Skeletal muscle cell (primary cell): ENCODE measurements at places on chromosomes 13 and 19.
A peak's percentile ranks its signal among the peaks of the same experiment; 100 is the strongest.

GRCh38 chr13:43567608-43568007 lies 219.2 kb downstream of the ENOX1 start:
- no peak for DNase-seq

DNA sequence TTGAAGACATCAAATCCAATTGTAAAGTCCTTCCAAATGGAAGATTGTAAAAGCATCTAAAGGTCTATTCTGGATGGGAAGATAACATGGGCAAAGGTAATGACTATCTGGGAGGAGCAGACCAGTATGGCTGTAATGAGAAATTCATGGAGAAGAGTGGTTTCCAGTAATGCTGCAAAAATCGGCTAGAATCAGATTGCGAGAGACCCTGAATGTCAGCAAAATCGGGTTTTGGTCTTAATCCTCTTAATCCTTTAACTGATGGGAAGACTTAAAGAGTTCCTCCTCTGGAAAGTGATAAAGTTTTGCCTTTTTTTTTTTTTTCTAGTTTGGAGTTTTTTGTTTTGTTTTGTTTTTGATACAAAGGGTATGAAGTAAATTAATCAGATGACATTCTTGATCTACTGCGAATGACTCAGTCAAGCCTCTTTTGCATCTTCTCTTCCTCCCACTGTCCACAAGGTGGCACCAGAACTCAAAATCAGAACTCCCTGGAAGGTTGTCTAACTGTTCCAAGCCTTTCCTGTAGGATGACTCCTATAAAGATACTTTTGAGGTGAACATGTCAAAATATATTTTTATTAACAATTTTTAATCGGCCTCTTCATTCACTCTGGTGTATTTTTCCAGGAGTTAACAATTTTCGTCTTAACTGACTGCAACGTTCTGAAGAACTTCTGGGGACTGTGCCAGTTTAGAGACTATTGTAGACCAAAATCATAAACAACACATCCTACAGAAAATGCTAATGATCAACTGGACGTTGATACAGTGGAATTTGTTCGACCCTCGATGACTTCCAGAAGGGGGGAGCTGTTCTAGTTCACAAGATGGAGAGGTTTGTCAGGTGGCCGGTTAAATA lies 213.3 kb upstream of the MIR17HG start:
- DNase-seq: no peak

DNA sequence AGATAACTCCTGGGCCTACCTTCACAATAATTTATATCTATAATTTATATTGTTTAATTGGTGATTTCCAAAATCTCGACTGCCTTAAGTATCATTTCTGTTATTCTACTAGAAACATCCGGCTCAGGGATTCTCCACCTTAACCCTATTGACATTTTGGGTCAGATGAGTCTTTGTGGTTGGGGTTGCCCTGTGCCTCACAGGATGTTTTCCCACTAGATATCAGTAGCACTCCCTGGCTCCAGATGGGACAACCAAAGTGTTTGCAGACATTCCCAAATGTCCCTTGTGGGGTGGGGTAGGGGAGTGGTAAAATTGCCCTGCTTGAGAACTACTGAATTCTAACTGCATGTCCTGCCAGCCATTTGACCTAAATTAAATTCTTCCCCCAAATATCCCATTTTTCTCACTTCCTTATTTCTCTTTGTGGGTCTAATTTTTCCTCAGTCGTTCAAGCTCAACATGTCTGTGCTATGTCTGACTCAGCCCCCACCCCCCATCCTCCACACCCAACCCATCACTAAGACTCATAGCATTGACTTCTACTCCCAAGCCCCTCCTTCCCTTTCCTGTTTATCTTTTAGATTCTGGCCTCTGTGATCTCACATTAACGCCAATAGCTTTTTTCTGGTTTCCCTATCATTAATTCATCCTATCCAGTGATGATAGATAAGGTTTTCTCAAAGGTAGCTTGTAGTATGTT lies 545.1 kb downstream of the EFNB2 start:
- DNase-seq: no peak

DNA sequence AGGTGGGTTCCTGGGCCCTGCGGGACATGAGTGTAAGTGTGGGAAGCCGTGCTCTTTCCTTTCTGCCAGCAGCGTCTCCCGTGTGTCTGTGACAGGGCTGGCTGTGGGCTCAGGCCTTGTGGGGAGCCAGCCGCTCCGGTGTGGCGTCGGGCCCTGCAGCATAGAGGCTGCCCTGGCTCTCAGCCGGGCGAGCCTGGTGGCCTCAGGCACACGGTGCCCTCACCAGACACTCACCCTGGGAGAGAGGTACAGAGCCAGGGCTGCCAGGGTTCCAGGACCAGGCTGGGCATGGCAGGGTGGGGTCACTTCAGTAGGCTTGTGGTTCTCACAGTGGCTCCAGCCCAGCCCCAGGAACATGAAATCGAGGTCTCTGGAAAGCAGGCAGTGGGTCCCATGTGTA lies 324.8 kb downstream of the TEX29 start:
- no peak for DNase-seq

- DNase-seq: peak; percentile 63
These were observed 5.2 kb upstream of the ZNF579 start for GRCh38 chr19:55585658-55586339.

DNA sequence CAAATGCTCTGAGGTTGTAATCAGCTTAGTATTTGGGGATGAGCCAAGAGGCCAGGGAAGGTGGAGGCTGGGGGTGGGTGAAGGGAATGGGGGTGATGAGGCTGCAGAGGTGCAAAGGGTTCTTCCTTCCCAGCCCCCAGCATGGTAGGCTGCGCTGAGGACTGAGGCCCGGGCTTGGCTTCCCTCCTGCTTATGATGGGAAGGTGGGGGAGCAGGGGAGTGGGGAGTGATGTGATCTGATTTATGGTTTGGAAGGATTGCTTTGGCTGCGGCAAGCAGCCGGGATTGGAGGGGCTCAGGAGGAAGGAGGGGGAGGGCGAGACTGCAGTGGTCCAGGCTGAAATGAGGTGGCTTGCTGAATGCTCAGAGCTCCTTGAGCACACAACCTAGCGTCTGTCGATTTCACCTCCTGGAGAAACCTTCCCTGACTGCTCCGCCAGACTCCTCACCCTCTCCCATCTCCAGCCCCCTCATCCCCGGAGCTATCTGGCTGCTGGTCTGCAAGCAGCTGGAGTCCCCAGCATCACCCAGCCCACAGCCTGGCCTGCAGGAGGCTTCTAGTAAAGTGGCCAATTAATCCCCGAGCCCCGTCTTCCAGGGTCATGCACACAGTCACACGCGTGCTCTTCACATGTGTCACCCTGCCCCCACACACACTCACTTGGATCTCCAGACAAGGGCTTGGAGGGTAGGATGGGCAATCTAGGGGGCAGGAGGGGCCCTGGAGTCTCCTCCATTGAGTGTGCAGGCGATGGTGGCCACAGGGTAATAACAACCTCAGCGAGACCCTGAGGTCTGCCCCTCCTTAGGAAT lies 757 bp upstream of the CLEC11A start:
- no peak for DNase-seq

DNA sequence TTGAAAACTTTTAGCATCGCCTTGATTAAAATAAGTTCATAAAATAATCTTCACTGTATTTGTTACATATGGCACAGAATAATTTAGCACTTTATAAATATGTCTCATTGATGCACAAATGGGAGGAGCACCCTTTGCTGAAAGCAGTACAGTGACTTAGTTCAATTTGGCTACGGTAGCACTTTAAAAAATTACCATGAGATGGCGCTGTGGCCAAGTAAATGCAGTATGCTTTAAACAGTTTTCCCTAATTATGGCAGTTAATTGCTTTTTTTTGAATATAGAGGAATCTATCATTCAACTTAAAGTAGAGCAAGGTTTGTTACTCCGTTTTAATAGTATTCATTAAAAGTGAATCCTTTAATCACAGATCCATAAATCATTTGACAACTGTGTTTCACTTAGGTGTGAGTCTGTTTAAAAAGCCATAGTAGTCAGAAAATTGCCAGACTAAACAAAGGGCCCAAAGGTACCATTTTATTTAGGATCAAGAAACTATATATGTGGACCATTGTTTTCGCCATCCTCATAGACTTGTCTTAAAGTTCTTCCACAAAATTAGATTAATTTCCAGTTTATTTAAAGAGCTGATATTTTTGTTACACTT lies 34.7 kb upstream of the ESD start:
- peak; percentile 8 for DNase-seq

- DNase-seq: no peak
These were observed 4.7 kb downstream of the SLITRK5 start for GRCh38 chr13:87675851-87676250.

DNA sequence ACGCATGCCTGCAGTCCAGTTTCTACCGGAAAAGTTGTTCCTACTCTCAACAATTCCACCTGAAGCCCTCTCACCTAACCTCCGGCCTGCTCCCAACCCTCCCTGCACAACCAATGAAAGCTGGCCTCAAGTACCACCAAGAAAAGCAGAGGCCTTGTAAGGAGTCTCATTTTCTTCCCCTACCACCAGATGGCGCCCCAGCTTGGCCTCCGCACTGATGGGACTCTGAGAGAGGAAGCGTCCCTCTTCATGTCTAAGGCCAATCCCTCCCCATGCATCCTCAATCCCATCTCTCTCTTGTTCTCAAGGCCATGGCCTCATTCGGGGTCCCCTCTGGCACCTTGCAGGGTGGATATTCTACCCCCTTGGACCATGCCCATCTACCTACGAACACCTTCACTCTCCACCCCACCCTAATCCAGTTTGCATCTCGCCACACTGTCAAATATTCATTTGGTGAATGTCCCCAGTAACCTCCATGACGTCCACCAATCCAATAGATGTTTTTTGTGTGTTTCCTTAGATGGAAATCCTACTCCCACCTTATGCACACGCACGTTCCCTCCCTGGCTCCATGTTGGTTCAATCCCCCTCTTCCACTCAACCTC lies 412.8 kb downstream of the ZNF536 start:
- DNase-seq: no peak

GRCh38 chr19:6528544-6529121 lies 2.2 kb upstream of the TNFSF9 start:
- no peak for DNase-seq

DNA sequence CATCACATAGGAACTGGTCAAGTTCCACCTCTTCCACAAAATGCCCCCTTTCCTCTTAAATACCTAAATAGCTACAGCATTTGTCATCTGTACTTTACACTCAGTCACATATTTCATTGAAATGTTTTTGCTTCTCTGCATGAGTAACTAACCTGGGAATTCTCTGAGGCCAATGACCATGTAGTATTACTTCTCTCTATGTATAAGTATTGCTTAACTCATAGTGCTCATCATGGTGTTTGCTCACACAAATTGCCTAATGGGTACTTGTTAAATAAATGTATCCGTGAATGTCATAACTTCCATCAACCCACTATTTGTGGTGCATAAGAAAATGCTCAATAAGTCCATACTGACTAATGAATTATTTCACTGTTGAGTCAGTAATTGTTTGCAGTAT lies 115.5 kb downstream of the FGF14 start:
- DNase-seq: peak; percentile 94

DNA sequence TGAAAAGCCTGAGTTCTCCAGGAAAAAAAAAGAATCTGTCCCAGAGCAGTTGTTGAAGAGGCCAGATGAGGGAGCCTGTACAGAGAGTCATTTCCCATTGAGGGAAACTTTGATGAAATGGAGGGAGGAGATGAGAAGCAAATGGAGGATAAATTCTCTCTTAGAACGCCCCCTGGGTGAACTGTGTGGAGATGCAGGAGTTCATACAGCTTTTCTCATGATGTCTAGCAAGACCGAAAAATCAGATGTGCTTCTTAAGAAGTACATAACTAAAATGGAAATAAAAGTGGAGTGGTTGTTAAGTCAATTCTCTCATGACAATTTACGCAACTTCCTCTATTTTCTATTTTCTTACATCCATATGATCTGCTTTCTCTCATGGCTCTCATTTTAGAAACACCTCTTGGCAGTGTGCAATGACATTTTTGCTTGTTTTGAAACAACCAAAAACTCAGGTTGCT lies 1263.1 kb downstream of the PCDH9 start:
- no peak for DNase-seq
